ENCODE measurements at places on chromosomes 3 and 15. TPM values are rescaled to one million over a fixed set of nuclear protein-coding genes. Genes with fewer than 3 reads are reported as not detected.
A peak's percentile ranks its signal among the peaks of the same experiment; 100 is the strongest.

GRCh38 chr3:123286308-123287023, 84.7 kb downstream of the SEC22A start:
- H3K27me3 ChIP-seq = no peaks in the 10 kb centered on the region

GRCh38 chr3:159486580-159486979, 502.1 kb upstream of the IL12A start:
- no peak overlapping the region for H3K4me3 ChIP-seq
- no peaks in the 10 kb centered on the region for H3K27me3 ChIP-seq
- H3K36me3 ChIP-seq = no peaks in the 10 kb centered on the region
- no peak for DNase-seq
- H3K4me1 ChIP-seq = no peaks in the 10 kb centered on the region

- H3K27me3 ChIP-seq = no peaks in the 10 kb centered on the region
- peaks cover 18% of the 10 kb centered on the region for H3K4me1 ChIP-seq
- peak overlapping the region; percentile 94 for H3K27ac ChIP-seq
- no peak overlapping the region for H3K4me3 ChIP-seq
Measured at GRCh38 chr3:25783661-25784512, 644 bp upstream of the NGLY1 start.

- no peaks in the 10 kb centered on the region for H3K4me1 ChIP-seq
- H3K27me3 ChIP-seq = no peaks in the 10 kb centered on the region
- no peak overlapping the region for H3K27ac ChIP-seq
- DNase-seq = no peak
Measured at GRCh38 chr15:27583651-27584050, 515.5 kb downstream of the OCA2 start.

DNA sequence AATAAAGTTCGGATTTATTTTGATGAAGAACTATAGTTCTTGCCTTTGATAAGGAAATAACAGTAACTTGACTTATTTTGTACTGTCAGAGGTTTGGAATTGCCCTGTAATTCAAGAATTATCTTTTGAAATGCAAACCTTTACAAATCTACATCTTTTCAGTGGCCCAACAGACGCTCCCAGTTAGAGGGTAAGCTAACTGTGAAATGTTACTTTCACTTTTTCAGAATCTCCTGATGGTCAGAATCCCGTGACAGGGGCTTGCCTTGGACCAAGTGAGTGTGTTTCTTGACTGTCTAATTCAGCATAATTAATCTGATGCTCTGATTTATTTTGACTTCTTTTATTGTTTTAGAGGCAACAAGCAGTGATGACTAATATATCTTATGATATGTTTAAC, 262.5 kb downstream of the PLOD2 start:
- no peak for DNase-seq
- H3K27ac ChIP-seq = no peak overlapping the region
- no peaks in the 10 kb centered on the region for H3K27me3 ChIP-seq
- H3K36me3 ChIP-seq = no peaks in the 10 kb centered on the region
- no peak overlapping the region for H3K4me3 ChIP-seq

GRCh38 chr15:71674354-71674753, 136.0 kb upstream of the NR2E3 start:
- H3K4me3 ChIP-seq = no peak overlapping the region
- H3K27me3 ChIP-seq = no peaks in the 10 kb centered on the region
- no peak overlapping the region for H3K27ac ChIP-seq

DNA sequence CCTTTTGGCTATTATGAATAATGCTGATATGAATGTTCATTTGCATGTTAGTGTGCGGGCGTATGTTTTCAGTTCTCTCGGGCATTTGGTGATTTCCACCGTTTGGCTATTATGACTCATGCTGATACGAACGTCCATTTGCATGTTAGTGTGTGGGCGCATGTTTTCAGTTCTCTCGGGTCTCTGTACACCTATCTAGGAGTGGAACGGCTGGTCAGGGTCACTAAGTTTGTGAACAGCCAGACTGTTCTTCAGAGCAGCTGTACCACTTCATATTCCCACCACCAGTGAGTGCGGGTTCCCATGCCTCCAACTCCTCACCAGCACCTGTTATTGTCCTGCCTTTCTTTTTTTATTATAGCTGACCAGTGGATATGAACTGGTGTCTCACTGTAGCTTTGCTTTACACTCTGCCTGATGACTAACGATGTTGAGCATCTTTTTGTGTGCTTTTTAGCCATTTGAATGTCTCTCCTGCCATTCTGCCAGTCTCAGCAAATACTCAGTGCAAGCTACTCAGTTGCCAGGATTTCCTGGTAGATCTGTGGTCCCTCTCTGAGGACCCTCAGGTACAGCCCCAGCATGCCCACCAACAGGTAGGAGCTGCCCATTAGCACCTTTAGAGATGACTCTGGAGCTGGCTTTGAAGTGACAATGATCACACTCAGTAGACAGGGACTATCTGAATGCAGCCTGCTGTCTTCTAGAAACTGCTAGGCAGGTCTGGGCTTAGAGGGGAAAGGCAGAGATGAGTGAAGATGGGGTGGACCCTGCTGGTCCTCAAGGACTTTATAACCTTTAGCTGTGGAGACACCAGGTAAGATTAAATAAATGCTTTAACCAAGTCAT, 141.1 kb downstream of the XXYLT1 start:
- no peaks in the 10 kb centered on the region for H3K27me3 ChIP-seq
- no peak overlapping the region for H3K27ac ChIP-seq
- no peak for DNase-seq
- no peaks in the 10 kb centered on the region for H3K36me3 ChIP-seq

- H3K36me3 ChIP-seq = no peaks in the 10 kb centered on the region
- H3K4me1 ChIP-seq = peaks cover 37% of the 10 kb centered on the region
- no peak overlapping the region for H3K27ac ChIP-seq
- no peak overlapping the region for H3K4me3 ChIP-seq
- H3K27me3 ChIP-seq = no peaks in the 10 kb centered on the region
Measured at GRCh38 chr3:141365201-141365600, 3.1 kb upstream of the ZBTB38 start.

DNA sequence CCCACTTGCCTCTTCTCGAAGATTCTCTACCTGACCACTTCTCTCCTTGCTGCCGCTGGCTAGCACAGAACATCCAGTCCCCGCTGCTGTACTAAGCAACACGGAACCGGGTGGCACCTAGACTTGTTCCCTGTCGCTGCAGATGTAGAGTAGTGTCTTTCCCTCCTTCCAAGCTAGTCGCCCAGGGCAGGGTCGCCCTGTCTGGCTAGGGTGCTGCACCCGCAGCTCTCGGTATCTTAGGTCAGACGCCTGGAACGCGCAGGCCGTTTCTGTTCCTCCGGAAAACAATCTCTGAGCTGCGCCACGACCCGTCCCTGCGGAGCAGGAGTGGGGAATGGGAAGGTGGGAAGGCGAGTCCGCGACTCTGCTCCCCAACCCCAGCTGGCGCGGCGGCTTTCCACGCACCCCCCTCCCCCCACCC, 758 bp upstream of the SNX33 start:
- H3K27ac ChIP-seq = peak overlapping the region; percentile 96
- no peaks in the 10 kb centered on the region for H3K36me3 ChIP-seq
- no peaks in the 10 kb centered on the region for H3K27me3 ChIP-seq
- H3K4me3 ChIP-seq = peak overlapping the region; percentile 13
- DNase-seq = peak; percentile 52

GRCh38 chr3:117603097-117603496, 893.5 kb downstream of the TUSC7 start:
- DNase-seq = no peak
- H3K27me3 ChIP-seq = no peaks in the 10 kb centered on the region
- H3K36me3 ChIP-seq = no peaks in the 10 kb centered on the region
- no peak overlapping the region for H3K27ac ChIP-seq
- no peaks in the 10 kb centered on the region for H3K4me1 ChIP-seq

GRCh38 chr15:53588773-53589172, 170.7 kb downstream of the WDR72 start:
- H3K4me1 ChIP-seq = no peaks in the 10 kb centered on the region
- no peaks in the 10 kb centered on the region for H3K36me3 ChIP-seq
- no peaks in the 10 kb centered on the region for H3K27me3 ChIP-seq
- no peak overlapping the region for H3K4me3 ChIP-seq
- no peak for DNase-seq

GRCh38 chr3:11244121-11244677, 28.0 kb upstream of the ATG7 start:
- no peak overlapping the region for H3K27ac ChIP-seq
- H3K4me1 ChIP-seq = no peaks in the 10 kb centered on the region
- no peak overlapping the region for H3K4me3 ChIP-seq
- no peak for DNase-seq

- peak; percentile 40 for DNase-seq
- H3K4me3 ChIP-seq = no peak overlapping the region
- no peak overlapping the region for H3K27ac ChIP-seq
Measured at GRCh38 chr15:65095747-65096104, 19.2 kb downstream of the KBTBD13 start.

DNA sequence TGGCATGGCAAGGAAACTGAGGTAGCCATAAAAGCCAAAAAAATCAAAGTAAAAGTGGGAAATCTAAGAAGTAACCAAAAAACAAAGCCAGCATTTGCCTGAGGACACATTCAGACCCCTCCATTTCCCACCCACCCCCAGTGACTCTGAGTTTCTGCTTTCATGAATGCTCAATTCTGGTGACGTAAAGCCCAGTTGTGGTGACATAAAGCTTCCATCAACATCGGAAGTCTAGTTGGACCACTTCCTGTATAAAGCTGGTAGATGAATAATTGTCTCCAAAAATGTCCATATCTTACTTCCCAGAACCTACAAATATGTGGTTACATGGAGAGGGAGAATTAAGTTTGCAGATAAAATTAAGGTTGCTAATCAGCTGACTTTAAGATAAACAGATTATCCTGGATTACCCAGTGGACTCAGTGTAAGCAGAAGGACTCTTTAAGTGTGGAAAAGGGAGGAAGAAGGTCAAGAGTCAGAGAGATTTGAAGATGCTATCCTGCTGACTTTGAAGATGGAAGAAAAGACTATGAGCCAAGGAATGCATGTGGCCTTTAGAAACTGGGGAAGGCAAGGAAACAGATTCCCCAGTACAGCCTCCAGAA, 62.0 kb upstream of the ST3GAL6 start:
- H3K27ac ChIP-seq = no peak overlapping the region
- no peaks in the 10 kb centered on the region for H3K27me3 ChIP-seq
- no peak for DNase-seq
- H3K4me1 ChIP-seq = no peaks in the 10 kb centered on the region
- H3K4me3 ChIP-seq = no peak overlapping the region

- H3K4me3 ChIP-seq = no peak overlapping the region
- H3K27ac ChIP-seq = peak overlapping the region; percentile 87
- H3K36me3 ChIP-seq = no peaks in the 10 kb centered on the region
- DNase-seq = no peak
Measured at GRCh38 chr15:96350934-96351724, 20.6 kb downstream of the NR2F2 start.

DNA sequence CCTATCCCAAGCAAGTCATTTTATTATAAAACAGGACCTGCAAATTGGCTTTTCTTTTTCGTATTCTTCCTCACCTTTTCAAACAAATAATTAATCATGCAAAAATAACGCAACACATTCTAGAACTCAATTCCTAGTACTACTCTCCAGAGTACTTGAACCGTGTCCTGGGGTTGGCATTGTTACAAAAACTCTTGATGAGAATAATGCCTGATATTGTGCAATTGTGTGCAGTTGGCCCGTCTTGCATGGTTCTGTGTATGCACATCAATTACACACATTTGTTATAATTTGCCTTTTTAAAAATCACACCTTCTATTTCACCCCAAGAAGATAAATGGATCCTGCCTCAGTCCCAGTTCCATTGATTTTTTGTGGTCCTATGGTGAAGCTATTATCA, 205.4 kb downstream of the EPHB1 start:
- DNase-seq = no peak
- no peaks in the 10 kb centered on the region for H3K36me3 ChIP-seq
- no peaks in the 10 kb centered on the region for H3K4me1 ChIP-seq
- H3K4me3 ChIP-seq = no peak overlapping the region

DNA sequence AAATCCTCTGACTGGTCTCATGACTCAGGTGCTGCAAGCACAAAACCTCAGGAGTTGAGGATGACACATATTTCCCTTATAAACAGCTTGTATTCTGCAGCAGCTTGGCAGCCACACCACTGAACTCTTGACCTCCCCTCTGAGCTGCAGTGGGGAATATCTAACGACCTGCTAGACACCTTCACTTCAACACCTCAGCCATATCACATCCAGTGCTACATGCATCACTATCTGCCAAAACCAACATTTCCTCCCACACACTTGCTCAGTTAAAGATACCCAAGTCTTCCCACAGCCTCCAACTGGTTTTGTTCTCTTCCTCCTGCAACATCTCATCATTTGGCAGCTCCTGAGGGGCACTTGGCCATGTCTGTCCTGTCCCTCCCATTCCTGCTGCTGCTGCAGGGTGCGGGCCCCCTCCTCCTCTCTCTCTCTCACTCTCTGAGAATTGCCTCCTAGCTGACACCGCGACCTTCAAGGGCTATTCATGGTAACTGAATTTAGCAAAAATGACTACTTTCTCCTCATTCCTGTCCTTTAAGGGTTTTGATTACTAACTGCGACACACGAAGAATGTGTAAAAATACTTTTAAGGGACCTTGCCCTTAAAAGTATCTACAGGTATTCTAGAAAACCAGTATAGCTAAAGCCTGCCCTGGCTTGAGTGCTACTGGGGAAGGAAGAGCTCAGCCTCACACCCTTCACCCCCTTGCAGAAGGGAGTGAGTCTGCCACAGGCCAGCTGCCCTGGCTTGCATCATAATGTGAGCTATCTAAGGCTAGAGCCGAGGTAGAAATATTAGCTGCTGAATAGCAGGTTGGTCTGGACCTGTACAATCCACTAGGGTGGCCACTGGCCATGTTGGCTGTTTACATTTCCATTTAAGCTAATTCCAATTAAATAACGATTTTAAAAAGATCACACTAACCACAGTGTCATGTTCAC, 5.0 kb upstream of the CCR9 start:
- H3K27me3 ChIP-seq = no peaks in the 10 kb centered on the region
- DNase-seq = no peak
- H3K4me1 ChIP-seq = no peaks in the 10 kb centered on the region
- no peaks in the 10 kb centered on the region for H3K36me3 ChIP-seq

DNA sequence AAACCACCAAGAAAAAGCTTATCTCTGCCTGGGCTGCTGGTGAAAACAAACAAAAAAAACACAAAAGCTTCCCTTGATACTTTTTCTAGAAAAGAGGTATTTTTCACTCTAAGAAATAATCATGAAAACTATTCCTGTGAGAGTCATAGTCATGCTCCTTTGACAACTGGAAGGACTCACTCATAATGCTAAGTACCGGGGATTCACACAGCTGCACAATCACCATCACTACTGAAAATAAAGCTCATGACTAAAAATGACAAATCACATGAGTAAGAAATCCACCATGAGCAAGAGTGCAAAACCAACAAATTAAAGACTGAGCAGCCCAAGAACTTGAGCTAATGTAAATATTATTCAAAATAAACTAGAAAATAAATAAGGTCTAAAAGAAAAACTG, 10.6 kb upstream of the POU1F1 start:
- no peak overlapping the region for H3K4me3 ChIP-seq
- no peak overlapping the region for H3K27ac ChIP-seq
- no peak for DNase-seq
- H3K4me1 ChIP-seq = no peaks in the 10 kb centered on the region

GRCh38 chr15:78763796-78764241, 47.4 kb downstream of the ADAMTS7 start:
- H3K4me1 ChIP-seq = peaks cover 13% of the 10 kb centered on the region
- H3K27me3 ChIP-seq = no peaks in the 10 kb centered on the region

The RBP2 gene
- not detected for total RNA-seq

The NR2F2 gene
- 13.9 TPM for total RNA-seq

The WNT7A gene
- total RNA-seq = not detected

The CILP gene
- 2.0 TPM for total RNA-seq

The NR1I2 gene
- not detected for total RNA-seq

The GREM1 gene
- 0.69 TPM for total RNA-seq

The POPDC2 gene
- 3.2 TPM for total RNA-seq
